Cortex of kidney (tissue), 1 donor: ENCODE measurements at places on chromosomes 2 and 18.

GRCh38 chr2:85447222-85447585 is 28.7 kb downstream of the SH2D6 start:
- no peak for DNase-seq

DNA sequence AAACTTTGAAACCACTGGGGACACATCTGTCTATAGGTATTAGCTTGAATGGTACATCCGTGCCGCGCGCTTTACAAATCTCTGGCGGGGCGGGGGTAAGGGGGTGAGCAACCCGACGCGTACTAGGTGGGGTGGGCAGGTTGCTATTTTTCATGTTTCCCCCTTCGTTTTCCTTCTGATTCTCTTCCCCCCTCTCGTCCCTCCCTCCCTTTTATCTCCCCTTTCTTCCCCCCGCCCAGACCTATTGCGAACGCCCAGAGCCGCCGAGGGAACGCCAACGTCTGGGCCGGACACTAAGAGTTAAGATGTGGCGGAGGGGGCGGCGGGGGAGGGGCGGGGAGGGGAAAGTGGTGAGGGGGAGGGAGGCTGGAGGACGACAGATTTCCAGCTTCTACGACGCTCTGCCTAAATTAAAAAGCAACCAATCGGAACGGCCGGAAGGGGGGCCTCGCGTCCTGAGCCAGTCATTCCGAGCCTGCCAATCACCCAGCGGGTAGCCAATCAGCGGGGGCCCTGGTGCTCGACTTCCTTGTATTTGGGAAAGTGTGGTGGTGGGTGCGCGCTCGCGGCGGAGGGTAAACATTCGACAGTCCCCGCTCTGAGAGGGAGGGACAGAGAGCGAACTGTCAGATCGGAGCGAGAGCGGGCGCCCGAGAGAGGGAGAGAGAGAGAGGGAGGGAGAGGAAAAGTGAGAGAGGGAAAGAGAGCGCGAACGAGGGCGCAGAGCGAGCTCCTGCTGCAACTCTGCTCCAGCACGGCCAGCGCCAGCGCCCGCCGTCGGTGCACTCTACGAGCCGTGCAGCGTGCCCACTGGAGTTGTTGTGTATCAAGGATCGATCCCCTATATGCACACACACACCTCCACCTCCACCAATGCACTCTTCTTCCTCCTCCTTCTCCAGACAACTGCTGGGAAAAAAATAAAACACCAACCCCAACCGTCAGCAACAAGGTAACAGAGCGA is at the start of gene POU3F3:
POU3F3 (plus strand) TSS at position 582 of the 964 bp plus-strand sequence. CDS start 1,396 bp downstream, outside the sequence.
- DNase-seq, result peak; percentile 41

GRCh38 chr2:61354543-61355197 is 116.2 kb downstream of the USP34 start:
- no peak for DNase-seq

- DNase-seq, result no peak
Measured at GRCh38 chr2:9001778-9002177, 1.7 kb downstream of the MBOAT2 start.

DNA sequence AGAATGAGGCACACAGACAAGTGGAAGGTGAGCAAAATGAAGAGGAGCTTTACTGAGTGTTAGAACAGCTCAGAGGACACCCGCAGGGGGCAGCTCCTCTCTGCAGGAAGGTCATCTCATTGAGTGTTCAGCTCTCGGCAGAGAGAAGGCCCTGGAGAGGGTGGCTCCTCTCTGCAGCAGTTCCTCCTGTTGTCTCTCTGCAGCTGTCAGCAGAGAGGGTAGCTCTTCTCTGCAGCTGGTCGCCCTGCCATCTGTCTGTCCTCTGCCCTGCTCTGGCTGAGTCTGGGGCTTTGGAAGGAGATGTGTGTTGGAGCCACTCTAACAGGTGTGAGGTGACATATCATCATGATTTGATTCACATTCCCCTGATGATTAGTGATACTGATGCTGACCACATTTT is 6.8 kb upstream of the SNTG2 start:
- DNase-seq, result no peak

DNA sequence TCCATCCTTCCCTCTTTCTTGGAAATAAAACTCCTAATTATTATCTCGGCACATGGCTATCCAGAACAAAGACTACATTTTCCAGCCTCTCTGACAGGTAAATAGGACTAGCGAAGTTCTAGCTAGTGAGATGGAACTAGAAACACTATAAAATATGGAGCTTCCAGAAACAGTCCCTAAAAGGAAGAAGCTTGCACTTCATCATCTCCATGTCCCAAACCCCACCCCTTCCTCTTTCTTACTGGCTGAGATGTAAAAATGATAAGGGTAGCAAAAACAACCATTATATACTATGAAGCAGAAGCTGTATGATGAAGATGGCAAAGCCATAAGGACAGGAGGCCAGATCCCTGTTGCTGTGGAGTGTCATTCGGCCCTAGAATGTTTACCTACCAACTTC is 11.7 kb upstream of the ACTR2 start:
- DNase-seq, result no peak
